GM10248 (cell line): ENCODE measurements at places on chromosomes 6 and 20.

DNA sequence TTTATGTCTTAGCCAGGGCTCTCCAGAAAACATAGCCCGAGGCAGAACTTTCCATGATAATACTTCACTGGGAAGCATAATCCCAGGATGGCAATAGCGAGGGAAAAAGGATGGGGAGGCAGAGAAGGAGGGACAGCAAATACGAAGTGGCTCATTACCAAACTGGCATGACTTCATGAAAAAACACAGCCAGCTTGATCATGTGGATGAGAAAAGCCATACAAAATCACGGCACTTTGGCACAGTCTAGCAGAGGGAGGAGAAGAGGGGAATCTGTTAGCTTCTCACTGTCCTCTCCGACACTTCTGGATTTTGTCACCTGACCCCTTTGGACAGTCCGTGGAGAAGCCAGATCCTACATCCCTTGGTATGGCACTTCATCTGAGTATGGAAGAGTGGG, 212.5 kb upstream of the GRIK2 start:
- no peak for DNase-seq

- peak; percentile 31 for DNase-seq
Observed at GRCh38 chr6:131532580-131533039, 40.4 kb upstream of the ARG1 start.

- peak; percentile 73 for DNase-seq
Observed at GRCh38 chr20:25470045-25470444, 62.6 kb downstream of the GINS1 start.

- no peak for DNase-seq
Observed at GRCh38 chr6:146651482-146651863, 52.7 kb downstream of the ADGB start.

DNA sequence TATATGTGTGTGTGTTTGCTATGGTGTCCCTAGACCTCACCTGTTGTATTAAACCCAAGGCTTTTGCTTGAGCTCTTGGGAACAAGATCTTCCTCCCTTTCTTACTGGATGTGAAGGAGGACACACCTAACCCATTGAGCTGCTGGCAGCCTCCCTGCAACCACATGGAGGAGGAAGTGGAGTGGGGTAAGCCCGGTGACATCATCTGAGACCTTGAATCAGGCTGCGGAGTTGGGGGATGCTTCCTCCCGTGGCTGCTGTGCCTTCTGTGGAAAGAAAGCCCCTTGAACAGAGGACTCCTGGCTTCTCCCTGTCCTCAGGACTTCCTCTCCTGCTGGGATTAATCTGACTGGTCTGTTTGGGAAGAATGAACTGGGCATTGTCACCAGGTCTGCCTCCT, 3.3 kb downstream of the CST11 start:
- no peak for DNase-seq

DNA sequence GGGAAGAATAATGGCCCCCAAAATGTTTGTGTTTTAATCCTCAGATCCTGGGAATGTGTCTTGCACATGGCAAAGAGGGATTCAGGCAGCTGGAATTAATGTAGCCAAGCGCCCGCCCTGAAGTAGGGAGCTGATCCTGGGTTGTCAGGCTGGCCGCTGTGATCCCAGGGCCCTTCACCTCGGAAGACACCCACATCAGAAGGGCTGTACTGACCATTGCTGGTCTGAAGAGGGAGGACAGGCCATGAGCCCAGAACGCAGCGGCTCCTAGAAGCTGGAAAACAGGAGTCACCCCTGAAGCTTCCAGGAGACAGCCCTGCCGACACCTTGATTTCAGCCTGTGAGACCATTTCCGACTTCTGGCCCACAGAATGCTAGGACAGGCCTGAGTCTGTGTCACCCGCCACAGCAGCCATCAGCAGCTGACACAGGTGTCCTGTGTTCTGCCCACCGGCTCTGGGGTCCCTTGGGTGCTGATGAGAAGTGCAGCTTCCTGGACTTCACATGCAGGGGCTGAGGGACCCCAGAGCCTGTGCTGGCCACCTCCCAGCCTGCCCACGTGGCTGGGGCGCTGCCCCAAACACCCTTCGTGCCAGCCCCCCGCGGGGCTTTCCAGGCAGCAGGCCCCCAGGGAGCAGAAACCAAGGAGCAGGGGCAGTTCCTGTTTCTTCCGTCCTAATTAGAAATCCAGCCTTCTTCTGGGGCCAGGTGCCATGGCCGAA, 86.3 kb downstream of the ERMARD start:
- DNase-seq, result no peak

DNA sequence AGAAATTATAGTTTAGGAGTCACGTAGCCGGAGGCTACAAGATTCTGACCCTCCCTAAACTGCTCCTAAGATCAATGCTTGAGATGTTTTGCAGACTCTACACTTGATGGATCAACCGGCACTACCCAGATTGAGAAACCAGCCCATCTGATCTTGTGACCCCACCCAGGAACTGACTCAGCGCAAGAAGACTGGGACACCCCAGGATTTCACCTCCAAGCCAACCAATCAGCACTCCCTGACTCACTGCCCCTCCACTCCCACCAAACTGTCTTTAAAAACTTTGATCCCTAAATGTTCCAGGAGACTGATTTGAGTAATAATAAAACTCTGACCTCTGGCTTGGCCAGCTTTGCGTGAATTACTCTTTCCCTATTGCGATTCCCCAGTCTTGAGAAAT, 99.8 kb downstream of the OPRM1 start:
- DNase-seq, result no peak

GRCh38 chr6:154555073-154555677, 44.7 kb upstream of the CNKSR3 start:
- no peak for DNase-seq

DNA sequence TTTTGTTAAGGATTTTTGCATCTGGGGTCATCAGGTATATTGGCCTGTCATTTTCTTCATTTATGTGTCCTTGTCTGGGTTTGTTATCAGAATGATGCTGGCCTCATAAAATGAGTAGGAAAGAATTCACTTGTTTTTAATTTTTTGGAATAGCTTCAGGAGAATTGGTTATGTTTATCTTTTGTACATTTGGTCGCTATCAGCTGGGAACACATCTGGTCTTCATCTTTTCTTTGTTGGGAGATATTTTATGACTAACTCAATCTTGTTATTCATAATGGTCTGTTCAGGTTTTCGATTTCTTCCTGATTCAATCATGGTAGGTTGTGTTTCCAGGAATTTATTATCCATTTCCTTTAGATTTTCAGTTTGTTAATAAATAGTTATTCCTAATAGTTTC, 207.5 kb upstream of the ASCC3 start:
- DNase-seq, result no peak

GRCh38 chr6:139944976-139945375, 570.5 kb upstream of the CITED2 start:
- DNase-seq, result no peak

GRCh38 chr6:62904687-62905086, 306.6 kb upstream of the FKBP1C start:
- DNase-seq, result no peak

DNA sequence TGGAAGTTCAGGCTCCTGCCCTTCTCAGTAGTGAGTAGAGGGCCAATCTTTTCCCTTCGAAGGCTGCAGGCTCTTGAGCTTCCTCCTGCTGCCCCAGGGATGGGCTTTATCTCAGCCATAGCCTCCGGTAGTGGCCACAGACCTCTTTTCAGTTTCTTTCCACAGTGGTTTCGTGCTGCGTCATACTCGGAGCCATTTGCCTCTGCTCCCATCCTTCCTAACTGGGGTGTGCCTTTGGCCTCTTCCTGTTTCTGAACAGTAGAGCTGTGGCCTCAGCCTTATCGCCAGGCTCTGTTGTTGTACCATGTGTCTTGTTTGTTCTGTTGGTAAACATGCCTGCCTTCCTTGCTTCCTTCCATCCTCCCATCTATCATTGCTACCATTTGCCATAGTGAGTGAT, 54.1 kb downstream of the TULP4 start:
- DNase-seq, result no peak

DNA sequence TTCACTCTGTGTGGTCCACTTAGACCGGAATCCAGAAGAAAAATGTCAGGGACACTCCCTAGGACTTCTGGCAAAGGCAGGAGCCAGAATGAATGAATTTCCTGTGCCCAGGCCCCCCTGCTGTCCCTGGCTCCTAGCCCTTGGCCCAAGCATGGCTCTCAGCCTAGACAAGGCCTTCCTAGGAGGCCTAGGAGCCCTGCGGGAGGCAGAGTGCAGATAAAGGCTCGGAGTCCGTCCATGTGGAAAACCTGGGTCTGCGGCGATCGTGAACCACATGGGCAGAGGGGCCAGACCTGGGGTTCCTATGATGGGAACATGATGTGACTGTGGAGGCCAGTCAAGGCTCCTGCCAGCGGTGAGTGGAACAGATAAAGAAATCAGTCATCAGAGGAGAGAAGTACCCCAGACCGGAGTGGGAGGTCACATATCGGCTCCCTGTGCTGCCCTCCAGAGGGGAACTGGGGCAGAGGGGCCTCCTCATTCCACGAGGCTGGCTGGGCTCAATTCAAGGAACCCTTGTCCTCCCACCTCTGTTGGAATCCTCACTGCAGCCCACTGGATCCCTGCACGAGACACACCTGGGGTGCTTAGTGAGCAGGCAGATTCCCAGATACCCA, 5.9 kb upstream of the VSTM2L start:
- no peak for DNase-seq

DNA sequence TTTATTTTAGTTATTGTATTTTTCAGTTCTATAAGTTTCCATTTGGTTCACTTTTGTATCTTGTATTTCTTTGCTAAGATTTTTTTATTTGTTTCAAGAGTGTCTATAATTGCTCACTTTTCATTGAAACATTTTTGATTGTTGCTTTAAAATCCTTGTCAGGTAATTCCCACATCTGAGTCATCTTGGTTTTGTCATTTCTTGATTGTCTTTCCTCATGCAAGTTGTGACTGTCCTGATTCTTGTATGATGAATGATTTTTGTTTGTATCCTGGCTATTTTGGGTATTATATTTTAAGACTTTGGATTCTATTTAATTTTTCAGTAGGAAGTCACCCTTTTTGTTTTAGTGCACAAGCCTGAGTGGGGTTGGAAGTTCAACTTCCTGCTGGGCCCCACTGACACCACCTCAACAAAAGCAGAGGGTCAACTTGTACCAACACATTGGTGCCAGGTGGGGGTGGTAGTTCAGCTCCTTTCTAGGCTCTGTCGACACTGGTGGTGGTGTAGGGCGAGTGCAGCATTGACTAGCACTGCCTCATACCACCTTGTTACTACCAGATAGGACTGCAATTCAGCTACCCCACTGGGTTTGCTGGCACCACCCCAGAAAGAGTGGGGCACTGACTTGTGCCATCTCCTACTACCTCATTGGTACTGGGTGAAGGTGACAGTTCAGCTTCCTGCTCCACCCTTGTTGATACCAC, 8.8 kb downstream of the RSPH3 start:
- DNase-seq, result no peak

DNA sequence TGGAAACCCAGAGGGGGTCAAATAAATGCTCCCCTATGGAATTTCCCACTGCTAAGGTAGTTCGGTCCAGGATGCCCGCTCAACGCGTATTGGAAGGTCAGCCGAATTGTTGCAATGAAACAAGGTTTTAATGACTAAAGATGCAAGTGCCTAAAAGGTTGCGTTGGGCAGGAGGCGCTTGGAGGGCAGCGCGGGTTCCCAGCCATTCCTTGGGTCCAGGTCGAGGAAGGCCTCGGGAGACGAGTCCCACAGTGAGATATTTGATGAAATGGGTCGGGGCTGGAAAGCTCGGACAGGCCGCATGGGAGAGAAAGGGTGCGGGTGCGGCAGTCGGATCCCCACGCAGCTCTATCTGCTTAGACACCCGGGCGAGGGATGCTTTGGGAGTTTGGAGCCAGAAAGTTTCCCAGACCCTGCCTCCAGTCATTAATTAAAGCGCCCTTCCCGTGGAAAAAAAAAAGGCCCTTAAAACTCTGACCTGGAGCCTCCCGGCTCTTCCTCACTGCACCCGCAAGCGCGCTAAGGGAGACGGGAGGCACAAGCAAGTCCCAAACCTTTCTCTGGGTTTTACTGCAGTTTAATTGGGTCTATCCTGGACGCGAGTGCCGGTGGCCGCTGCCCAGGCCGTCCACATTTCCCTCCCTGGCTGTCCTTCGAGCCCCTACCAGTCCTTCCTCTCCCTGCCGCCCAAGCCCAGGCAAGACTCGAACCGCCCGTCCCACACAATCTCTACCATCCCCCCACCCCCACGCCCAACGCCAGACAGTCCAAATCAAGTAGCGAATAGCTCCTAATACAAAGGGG, 24.2 kb downstream of the TFAP2A start:
- DNase-seq, result no peak

GRCh38 chr6:2765896-2766766, 938 bp downstream of the WRNIP1 start:
- peak; percentile 25 for DNase-seq

DNA sequence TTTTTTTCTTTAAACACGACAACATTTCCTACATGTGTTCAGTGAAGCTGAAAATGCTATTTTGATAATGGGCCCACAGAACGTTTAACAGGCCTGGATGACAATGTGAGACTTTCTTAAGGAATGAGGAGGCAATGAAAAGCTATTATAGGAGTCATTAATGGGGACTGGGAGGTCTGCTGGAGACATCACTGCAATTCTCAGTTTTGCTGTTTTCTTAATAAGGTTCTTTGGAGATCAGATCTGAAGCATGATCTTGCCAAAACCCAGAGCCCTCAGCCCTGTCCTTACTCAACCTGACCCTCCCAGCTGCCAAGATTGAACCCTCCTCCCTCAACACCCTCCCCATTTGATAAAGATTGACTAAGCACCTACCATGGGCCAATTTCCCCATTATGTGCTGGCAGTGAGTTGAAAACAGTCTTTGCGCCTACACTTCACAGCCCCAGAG, 353.1 kb downstream of the MAFB start:
- DNase-seq, result no peak

- DNase-seq, result no peak
Observed at GRCh38 chr6:157198425-157199279, 124.7 kb downstream of the TMEM242 start.

DNA sequence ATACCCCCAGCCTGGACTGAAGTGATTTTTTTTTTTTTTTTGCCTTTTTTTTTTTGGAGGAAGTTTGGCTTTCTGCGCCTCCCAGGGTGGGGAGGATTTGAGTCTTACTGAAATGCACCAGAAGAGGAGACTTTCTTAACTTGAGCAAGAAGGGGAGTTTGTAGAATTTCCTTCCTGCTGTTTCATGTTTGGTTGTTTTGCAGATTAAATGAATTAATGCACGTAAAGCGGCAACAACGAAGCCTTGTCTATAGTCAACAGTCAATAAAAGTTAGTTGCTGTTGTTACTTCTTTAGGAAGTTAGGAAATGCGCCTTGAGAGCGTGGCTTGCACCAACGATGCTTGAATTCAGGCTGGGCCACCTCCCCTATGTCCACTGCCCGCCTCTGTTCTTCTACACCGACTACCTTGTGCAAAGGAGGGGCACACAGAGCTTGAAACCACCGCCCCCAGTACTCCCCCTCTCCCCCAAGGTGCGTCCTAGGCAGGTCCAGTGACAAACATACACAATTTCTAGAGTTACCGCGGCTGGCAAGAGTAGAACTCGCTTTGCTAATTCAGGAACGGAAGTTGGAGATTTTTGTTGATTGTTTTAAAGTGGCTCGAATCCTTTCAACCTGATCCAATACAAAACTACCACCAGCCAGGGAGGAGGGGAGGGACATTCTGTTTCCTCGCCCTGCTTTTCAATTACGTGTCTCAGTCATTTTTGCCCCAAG, 830 bp upstream of the CYP24A1 start:
- DNase-seq, result no peak

GRCh38 chr6:25769983-25770382, 15.4 kb downstream of the SLC17A4 start:
- DNase-seq, result no peak

GRCh38 chr6:157929076-157929475, 52.6 kb upstream of the SYNJ2 start:
- DNase-seq, result no peak

- no peak for DNase-seq
Observed at GRCh38 chr20:15515691-15516090, 1057.6 kb downstream of the KIF16B start.

GRCh38 chr6:99789767-99790166, 183.1 kb downstream of the PRDM13 start:
- DNase-seq, result no peak
